ENCODE measurements at places on chromosomes 3 and 15.

GRCh38 chr3:30502742-30503073, 103.7 kb upstream of the TGFBR2 start:
- peak; percentile 75 for DNase-seq

DNA sequence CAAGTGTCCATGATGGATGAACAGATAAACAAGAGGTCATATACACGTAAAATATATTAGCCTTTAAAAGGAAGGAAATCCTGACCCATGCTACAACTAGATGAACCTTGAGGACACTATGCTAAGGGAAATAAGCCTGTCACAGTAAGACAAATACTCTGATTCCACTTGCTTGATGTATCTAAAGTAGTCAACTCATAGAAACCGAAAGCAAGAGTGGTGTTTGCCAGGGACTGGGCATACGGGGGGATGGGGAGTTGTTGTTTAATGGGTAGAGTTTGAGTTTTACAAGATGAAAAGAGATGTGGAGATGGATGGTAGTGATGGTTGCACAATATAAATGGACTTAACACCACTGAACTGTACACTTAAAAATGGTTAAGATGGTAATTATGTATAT, 65.4 kb downstream of the C3orf70 start:
- DNase-seq, result no peak

DNA sequence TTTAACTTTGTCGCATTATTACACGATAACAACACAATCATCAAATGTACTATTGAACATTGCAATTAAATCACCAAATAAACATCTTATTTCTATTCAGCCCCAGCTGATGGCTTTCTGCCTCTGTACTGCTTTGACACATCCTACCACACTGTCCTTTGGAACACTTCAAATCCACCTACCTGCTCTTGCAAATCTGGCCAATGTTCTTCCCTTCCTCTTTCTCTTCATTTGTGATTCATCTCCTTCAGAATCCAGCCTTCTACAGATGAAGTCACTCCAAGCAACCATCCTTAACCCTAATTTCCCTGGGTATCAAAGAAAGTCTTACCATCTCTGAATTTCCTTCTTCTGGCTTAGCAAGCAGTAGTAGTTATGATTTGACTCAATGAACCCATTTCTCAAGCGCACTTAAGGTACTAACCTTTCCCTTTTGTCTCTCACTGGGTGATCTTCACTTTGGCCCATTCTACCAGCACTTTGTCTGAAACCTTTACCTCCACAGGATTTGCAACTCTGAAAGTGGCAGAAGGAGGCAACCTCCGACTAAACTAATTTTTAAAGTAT, 502.9 kb downstream of the FOXP1 start:
- no peak for DNase-seq

- no peak for DNase-seq
Observed at GRCh38 chr3:153084431-153084830, 77.6 kb upstream of the RAP2B start.

DNA sequence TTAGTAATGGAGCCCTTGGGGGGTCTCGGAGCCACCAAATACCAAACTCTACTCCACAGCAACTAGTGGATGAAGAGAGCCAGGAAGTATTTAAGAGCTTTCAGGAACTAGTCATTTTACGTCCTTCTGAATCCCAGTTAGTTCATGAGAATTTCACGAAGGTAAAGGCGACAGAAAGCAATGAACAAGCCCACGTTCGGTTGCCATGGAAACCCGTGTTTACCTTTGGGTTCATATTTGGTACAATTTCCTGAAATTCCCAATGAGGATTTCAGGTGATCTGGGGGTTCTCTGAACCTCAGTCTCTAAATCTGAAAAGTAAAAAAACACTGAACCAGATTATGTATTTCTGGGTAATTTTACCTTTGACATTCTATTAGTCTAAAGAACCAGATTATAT, 93.0 kb downstream of the BDH1 start:
- DNase-seq, result no peak

Measured in fibroblast of mammary gland (primary cell).